ENCODE measurements at places on chromosomes 3 and 15.

GRCh38 chr15:27353856-27354255, 382.9 kb downstream of the GABRG3 start:
- DNase-seq, result no peak

GRCh38 chr3:128515967-128516366, 23.0 kb upstream of the GATA2 start:
- no peak for DNase-seq

DNA sequence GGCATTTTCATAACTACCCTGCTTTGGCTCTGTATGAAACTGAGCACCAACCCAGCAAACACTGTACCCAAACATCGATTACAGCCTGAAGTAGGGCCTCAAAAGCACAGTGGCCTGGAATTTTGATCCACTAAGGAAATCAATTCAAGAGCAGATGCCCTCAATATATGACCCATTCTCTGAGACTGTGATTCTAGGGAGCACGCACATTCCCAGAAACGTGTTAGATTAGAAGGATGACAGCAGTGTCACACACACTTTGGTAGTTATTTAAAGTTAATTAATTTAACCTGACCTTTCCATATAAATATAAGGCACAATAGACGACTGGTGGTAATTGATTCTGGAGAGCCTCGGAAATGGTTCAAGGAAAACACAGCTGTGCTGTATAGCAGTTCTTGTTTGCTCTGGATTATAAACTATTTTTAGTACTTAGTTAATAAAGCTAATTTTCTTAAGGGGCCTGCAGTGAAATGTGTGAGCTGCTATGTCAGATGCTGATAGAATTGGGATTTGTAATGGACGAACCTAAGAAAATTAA, 126.3 kb upstream of the ZNF385D start:
- DNase-seq, result peak; percentile 51

GRCh38 chr15:59160880-59161593, 45.6 kb upstream of the LDHAL6B start:
- peak; percentile 59 for DNase-seq

DNA sequence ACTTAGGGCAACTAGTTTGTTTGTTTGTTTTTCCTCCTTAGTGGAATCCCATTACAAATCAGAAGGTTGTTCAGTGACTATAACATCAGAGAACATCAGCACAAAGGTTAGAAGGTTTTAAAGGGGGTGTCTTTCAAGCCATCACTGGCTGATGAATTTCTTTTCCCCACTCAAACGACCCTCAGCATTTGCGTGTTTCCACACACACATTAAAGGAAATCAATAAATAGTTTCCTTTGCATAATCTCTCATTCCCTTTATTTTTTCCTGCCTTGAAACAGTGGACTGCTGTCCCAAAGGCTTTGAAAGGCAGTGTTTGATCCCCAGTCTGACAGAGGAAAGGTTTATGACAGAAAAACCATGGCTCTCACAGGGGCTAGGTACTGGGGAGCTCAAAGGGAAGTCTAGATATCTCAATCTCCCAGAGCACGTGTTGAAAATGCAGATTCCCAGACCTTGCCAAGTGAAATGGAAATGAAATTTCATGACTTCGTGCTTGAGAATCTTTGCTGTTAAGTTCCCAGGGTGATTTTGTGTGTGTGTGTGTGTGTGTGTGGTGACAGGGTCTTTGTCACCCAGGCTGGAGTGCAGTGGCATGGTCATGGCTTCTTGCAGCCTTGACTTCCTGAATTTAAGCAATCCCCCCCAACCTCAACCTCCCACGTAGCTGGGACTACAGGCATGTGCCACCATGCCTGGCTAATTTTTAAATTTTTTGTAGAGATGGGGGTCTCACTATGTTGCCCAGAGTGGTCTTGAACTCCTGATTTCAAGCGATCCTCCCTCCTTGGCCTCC, 2.2 kb upstream of the INTS14 start:
- no peak for DNase-seq

DNA sequence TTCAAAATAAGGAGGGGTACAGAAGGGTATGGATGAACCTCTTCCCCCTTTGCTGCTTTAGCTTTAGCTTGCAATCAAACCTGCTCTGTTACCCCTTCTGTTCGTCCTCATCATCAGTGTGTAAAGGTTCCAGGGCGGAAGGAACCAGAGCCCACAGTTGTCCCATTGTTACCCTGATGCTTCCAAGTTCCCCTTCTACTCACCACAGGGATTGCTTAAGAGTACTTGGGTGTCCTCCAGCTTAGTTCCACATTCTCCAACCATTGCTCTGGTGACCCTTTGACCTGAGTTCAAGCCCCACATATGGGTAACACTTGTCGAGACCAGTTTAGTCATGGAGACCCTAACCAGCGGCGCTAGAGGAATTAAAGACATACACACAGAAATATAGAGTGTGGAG, 1080.1 kb upstream of the ALCAM start:
- no peak for DNase-seq

DNA sequence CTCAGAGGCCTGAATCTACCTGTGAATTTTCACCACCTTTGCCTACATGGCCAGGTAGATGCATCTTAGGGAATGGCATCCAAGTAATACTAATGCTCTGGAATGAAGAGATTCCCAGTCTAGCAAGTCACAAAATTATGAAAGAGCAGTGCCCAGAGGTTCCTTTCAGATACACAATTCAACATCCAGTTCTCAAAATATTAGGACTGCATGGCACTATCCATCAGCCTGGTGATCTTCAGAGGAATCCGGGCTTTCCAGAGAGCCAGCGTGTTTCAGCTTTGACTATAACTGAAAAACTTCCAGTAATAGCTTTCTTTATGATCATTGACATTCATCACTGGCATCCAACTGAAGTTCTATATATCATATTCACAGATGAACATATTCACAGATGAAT, 849.8 kb downstream of the AGBL1 start:
- DNase-seq, result no peak

GRCh38 chr3:45657853-45658252, 31.3 kb upstream of the SACM1L start:
- DNase-seq, result no peak

DNA sequence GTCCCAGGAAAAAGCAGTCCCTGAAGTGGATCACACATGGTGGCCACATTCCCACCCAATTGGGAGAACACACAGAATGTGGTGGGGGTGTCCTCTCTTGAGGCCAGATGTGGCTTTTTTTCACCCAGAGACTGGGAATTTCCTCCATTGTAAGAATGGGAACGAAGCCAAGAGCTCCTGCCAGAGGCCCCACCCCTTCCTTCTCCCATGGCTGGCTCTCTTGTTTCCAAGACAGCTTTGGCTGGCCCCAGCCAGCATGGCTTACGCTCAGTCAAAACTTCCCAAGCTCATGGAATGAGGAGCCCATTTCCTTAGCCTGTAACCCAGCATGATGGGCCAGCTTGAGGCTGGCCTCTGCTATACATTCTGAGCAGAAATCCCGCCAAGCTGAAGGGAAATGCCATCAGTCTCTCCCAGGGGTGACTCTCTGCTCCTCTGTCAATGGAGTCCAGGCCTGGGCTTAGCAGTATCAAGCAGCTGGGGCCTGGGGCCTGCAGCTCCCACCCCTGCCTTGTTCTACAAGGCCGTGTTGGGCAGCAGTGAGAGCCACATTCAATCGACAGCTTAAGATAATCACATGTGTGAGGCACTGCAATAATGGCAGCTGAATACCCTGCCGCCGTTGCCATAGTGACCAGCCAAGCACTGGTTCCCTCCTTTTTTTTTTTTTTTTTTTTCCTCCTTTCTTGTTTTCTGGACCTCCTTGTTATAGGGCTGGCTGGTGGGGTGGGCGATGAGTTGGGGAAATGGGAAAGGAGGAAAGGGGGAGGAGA, 142.4 kb downstream of the EPHB1 start:
- no peak for DNase-seq

DNA sequence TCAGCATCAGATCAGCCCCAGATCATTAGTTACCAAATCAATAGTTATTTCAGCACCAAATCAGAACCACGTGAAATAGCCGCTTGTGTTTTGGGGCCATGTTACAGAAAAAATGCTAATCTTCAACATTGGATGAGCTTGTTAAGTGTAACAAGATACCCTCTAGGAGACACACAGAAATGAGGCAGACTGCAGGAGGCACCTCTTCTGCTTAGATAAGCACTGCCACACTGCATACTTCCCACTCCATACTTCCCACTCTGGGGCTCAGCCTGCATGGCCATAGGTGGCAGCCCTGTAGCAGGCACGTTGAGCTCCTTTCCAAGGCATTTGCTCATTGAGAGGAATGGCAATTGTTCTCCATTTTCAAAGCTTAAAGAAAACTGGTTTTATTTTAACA, 73.3 kb downstream of the CHCHD6 start:
- no peak for DNase-seq

GRCh38 chr3:182484682-182485081, 308.6 kb upstream of the ATP11B start:
- no peak for DNase-seq

DNA sequence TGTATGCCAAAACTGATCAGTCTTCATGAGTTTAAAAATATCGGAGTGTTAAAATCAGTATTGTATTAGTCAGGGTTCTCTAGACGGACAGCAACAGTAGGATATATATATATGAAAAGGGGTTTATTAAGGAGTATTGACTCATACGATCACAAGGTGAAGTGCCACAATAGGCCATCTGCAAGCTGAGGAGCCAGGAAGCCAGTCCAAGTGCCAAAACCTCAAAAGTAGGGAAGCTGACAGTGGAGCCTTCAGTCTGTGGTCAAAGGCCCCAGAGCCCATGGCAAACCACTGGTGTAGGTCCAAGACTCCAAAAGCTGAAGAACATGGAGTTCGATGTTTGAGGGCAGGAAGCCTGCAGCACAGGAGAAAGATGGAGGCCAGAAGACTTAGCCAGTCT, 391.0 kb upstream of the CADM2 start:
- DNase-seq, result no peak

GRCh38 chr15:81449836-81450474, 75.9 kb upstream of the TMC3 start:
- DNase-seq, result peak; percentile 35
